HuH-7.5 (cell line): ENCODE measurements at places on chromosomes 1 and 21.

DNA sequence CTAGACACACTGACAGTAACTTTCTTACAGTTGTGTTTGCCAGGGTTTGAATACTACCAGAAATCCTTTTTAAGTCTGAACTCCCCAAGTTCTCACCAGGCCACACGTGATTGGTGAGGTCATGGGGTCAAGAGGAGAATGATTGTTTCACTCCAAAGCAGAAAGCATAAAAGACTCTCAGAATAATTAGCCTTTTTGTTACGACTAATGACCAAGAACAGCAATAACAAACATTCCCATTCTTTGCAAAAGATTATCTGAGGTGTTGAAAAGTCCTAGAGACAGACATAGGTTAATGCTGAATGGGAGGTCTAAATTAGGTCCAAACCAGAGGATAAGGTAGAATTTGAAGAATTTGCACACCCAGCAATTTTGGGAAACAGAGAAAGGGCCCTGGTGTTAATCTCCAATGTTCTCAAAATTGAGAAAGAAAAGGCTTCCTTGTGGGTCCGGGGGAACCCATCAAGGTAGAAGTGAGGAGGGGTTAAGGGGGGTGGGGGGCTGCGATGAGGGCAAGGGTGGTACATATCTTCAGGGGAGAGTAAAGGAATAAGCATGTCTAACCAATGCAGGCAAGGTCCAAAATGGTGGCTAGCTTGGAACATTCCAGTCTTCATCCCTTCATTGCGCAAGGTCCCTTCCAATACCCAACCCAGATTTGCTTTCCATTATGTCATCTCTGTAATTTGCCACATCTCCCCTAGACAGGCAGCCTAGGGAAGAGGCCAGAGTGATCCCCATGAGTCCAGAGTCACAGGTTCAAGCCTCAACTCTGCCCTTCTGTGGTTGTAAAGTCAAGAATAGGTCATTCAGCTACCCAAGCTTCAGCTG is 74.6 kb upstream of the NFIA start:
- no peak for DNase-seq

DNA sequence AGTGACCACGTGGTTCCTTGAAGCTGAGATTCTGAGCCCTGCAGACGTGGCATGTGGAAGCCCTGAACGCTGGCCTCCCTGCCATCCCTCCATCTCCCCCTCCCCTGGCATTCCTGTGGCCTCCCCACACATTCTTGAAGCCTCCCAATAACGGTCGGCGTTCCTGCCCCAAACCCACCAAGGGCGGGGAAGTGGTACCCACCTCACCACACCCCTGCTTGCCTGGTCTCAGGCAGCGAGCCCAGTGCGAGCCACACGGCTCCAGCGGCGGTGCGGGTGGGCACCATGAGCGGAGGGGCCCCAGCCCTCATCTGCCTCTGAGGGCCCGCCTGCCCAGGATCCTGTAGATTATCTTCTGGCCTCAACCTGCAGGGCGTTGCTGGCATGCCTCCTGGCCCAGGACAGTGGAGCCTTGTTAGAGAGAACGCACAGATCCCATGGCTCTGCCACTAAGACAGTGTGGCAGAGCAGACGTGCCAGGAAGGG is 20.6 kb upstream of the PRELP start:
- no peak for DNase-seq

GRCh38 chr1:3638027-3638426 is 11.9 kb downstream of the WRAP73 start:
- DNase-seq: no peak

DNA sequence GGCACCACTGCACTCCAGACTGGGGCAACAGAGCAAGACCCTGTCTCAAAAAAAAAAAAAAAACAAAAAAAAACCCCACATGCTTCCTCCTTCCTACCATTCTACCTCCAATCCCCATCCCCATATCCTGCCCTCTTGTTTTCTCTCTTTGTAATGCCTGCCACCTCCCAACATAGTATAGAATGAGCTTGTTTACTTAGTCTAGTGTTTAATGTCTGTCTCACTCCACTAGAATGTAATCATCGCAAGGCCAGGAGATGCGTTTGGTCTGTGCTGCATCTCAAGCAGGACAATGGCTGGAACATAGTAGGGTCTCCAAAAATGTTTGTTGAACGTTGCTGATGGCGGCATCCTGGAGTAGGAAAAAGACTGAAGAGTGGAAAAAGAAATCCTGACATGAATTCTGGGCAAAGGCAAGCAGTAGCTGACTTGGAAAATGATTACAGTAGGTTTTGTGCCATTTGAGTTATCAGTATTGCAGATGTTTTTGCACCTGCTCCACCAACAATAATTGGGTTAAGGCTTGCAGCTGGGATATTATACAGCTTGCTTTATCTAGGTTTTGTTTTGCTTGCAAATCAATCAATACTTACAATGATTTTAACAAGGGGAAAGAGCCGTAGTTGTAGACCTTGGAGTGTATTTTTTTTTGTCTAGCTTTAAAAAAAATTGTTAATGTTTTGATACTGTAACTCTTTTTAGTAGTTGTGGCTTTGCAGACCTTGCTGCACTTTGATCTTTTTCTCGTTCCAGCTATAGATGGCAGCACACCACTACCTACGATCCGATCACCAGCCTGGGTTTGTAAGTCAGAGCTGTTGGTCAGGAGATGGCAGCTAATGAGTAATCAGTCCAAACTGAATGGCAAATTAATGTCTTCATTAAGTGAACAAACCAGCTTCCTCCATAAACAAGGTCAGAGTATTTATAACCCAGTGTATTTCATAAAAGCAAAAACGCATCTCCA is 62.4 kb downstream of the BACH1 start:
- no peak for DNase-seq

DNA sequence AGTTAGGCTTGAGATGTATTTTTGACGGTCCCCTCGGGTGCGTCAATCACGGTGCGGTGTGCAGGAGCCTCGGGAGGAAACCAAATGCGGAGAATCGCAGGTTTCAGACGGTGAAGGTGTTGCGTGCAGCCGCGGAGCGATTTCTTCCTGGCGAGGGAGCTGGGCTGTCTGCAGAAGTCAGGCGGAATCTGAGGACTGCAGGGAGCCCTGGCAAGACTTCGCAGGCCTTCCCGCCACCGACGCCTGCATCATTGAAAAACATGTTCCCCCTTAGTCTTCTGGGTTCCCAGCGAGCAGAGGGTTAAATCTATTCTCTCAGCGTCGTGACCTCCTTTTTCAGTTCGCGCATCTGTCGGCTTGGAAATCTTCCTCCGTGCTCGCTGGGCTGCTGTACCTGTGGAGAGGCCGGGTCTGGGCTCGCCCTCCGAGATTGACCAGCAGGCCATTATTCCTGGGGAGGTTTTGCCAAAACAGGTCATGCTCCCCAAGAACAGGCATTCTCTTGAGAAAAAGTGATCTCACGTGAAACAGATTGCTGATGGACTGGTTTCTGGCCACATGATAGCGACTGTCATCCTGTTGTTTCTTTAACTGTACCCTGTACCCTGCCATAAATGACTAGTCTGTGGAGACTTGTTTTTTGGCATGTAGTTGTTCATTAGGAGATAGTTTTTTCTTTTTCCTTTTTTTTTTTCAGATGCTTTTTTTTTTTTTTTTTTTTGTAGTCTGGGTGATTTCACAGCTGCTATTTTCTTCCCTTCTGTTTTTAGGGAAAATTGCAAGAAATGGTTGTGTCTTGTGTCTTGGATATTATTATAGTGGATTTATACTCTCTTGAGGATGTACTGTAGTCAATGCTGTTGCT is 894 bp downstream of the EPB41 start:
- peak; percentile 30 for DNase-seq

DNA sequence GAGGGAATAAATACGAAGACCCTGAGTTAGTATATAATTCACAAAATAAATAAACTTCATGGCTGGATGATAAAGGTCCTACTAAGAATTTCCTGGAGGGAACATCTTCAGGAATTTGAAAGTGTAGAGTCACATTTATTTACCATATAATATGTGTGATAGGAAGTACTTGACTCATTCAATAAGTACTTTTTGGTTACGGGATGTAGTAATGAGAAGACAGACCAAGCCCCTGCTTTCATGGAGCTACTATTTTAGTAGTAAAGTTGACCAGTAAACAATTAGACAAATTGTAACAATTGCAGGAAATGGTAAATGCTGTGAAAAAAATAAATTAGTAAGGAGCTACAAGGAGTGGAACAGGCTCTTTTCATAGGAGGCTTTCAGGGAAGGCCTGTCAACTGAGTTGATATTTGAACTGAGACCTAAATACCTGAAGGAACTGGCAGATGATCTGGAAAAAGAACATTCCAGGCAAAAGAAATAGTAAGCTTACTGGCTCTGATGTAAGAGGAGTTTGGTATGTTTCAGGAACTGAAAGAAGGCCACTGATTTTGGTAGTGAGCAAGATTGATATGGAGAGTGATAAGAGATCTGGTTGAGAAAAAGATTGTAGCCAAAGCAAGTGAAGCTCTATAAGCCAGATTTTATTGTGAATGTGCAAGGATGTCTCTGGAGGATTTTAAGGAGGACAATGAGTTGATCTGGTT is 36.2 kb downstream of the CAMSAP2 start:
- DNase-seq: no peak

GRCh38 chr21:16583556-16583955 is 853.8 kb downstream of the USP25 start:
- DNase-seq: no peak

DNA sequence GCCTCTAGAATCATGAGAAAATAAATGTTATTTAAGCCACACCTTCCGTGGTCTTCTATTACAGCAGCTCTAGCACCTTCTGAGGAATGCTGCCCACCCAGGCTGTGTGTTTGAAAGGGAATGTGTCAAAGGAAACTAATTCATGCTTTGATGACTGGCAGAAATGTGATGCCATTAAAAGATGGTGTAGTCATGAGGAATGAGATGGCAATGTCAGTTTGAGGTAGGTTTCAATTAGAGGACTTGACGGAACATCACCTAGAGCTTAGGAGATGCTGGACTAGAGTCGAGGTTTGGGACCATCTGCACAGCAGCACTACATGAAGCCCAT is 10.6 kb downstream of the PDZK1 start:
- DNase-seq: no peak

DNA sequence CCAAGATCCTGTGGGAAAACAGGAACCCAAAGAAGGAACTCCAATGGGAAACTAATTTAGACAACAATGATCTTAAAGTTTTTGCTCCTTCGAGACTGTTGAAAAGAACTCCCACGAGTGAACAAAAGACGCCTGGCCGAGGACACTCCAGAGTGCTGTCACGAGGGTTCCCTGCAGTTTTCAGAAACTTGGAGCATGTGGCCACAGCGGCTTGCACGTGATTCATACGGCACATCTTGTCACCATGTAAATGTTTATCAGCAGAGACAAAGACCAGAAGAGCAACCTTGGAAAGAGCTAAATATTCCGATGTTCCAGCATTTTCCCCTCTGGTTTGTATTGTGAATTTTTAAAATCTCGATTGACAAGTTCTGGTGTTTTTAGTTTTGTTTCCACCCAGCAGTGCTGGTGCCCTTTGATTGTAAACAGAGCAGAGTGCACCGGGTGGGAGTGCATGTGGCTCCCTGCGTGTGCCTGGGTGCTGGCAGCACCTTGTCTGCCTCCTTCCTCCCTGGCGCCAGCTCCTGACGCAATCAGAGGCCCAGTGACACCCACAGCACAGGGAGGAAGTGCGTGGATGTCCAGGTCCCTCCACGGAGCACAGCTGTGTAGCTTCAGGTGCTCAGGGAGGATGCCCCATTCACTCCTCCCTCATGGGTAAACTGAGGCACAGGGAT is 23.0 kb downstream of the LRRC3 start:
- DNase-seq: no peak

GRCh38 chr1:39255222-39255621 is 50.7 kb downstream of the MACF1 start:
- no peak for DNase-seq

DNA sequence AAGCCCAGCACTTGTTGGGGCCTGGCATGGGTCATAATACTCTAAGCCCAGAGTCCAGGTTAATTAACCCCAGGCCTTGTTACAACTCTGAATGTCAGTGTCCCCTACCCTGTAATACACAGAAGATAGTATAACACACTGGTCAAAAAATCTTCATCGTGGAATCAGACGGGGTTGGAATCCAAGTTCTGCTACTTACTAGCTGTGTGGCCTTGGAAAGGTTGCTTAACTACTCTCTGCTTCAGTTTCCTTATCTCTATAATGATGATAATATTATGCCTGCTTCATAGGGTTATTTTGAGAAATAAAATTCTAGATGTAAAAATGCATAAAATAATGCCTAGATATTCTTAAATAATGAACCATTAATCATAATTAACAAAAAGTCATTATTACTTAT is 77.8 kb upstream of the CTTNBP2NL start:
- no peak for DNase-seq

- no peak for DNase-seq
Measured at GRCh38 chr1:21763236-21763635, 19.7 kb downstream of the USP48 start.

DNA sequence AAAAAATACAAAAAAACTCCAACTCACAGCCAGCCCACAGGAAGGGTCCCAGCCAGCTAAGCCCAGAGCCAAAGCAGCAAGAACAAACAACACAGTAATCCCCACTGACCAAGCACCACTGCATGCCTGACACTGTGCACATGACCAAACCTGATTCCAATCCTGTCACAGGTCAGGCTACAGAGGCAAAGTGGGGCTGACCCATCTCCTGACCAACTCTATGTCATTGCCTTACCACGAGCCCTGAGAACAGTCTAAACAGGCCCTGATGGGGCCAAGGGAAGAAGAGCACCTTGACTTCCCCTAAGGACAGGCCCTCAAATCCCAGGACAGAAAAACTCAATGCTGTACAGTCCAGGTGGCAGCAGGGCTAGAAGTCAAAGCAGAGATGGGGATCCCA is 2.4 kb downstream of the LSS start:
- no peak for DNase-seq

- no peak for DNase-seq
Measured at GRCh38 chr21:15255261-15255660, 190.5 kb upstream of the NRIP1 start.

DNA sequence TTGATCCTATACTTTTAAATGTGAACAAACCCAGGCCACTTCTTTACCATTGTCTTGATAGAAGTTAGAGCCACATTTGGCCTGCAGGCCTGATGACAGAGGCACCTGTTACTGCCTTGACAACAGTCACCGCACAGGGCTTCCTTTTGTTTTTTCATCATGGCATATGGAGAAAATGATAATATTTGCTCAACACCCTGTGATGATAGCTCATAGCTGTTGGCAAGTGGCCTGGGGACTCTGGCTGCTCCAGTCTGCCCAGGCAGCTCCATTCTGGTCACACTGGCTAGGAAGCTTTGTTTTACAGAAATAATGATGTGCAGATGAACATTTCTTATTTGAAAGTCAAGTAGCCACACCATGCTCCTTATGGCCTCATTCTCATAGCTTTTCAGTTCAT is 89.6 kb upstream of the GPR88 start:
- no peak for DNase-seq

DNA sequence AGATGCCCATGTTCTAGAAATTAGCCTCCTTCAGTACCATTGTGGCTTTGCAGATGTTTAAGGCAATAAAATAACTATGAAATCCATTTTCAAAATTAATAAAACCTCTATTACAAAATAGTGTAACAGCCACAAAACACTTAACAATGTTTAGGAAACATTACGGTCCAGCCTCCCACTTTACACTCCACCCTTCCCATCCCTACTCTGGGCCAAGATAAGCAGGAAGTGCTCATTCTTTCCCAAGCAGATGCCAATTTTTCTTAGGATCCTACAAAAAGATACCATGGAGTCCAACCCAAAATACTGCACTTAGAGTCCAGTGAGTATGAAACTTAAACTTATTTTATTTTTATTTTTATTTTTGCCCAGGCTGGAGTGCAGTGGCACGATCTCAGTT is 150.8 kb downstream of the NR5A2 start:
- DNase-seq: no peak
